T-cell (primary cell): ENCODE measurements at places on chromosomes 7 and 10.

DNA sequence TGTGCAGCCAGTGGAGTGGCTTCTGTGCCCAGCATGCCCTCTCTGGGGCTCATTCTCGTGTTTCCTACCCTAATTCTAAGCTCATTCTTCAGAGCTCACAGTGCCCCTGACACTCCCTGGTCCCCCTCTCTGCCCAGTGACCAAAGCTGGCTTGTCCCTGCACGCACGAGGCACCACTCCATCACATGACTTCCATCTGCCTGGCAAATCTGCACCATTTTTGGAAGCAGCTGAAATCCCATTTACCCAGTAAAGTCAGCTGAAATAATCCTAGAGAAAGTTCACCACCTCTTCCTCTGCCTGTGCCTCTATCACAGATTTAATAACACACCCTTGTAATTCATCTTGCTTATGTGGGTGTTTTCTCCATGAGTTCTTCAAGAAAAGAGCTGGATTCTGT, 616.9 kb downstream of the PTPRN2 start:
- no peak overlapping the region for H3K4me3 ChIP-seq
- no peaks in the 10 kb centered on the region for H3K27me3 ChIP-seq
- no peaks in the 10 kb centered on the region for H3K36me3 ChIP-seq

DNA sequence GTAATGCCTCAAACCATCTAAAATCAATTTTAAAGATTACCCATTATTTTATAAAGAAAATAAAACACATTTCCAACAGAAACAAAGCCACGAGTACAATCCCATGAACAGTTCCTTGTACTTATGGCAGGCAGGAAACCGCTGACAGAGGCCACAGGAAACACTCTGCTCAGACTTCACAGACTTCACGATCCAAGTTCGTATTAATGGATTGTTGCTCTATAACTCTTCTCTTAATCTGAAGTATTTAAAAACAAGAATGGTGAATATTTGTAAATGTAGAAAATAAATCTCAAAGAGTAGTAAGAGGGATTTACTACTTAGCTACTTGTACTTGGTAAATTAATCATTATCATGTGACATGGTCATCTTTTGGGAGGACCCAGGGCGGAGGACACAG, 78.3 kb downstream of the SNX10 start:
- H3K27ac ChIP-seq = no peak overlapping the region
- H3K4me1 ChIP-seq = no peaks in the 10 kb centered on the region
- peak; percentile 36 for DNase-seq
- no peak overlapping the region for H3K4me3 ChIP-seq

- DNase-seq = no peak
- H3K27ac ChIP-seq = peak overlapping the region; percentile 80
- peak overlapping the region; percentile 56 for H3K4me3 ChIP-seq
- H3K36me3 ChIP-seq = no peaks in the 10 kb centered on the region
- peaks cover 47% of the 10 kb centered on the region for H3K4me1 ChIP-seq
These were observed 5.6 kb upstream of the MTG1 start for GRCh38 chr10:133388236-133388972.

GRCh38 chr7:128351296-128352152, 7.8 kb upstream of the RBM28 start:
- peaks cover 34% of the 10 kb centered on the region for H3K27me3 ChIP-seq
- no peak overlapping the region for H3K27ac ChIP-seq
- DNase-seq = peak; percentile 10
- no peak overlapping the region for H3K4me3 ChIP-seq
- H3K4me1 ChIP-seq = no peaks in the 10 kb centered on the region

- peak overlapping the region; percentile 39 for H3K27ac ChIP-seq
- H3K4me3 ChIP-seq = no peak overlapping the region
- H3K27me3 ChIP-seq = no peaks in the 10 kb centered on the region
- no peak for DNase-seq
These were observed 26.6 kb downstream of the FAM3C start for GRCh38 chr7:121369462-121369861.
